Substantia nigra (tissue), 51 donors: ENCODE measurements at places on chromosomes 5 and 9.

DNA sequence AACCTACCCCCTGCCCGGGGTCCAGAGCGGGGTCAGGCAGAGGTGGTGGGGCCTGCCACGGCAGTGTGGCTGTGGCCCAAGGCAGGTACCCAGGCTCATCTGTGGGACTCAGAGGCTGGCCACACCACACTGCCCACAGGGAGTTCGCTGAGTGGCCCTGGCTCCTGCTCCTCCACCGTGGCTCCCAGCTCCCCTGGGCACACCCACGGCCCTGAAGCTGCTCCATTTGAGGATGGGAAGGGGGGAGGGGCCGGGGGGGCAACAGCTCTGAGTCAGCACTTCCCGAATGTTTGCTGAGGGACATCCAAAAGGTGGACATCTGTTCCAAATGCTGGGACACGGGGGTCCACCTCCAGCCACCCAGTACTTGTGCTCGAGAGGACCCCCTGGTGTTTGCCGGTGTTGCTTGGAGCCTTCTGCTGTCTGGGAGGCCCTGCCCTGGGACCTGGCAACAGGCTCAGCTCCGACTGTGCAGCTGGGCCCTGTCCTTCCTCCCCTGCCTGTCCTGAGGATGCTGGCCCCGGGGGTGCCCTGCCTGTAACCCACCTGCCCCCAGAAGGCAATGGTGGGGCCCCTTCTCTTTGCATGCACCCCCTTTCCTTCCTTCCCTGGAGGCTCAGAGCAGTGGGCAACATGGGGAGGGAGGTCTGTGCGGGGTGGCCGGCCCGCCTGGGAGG lies 2.5 kb upstream of the NRARP start:
- no peak for DNase-seq

DNA sequence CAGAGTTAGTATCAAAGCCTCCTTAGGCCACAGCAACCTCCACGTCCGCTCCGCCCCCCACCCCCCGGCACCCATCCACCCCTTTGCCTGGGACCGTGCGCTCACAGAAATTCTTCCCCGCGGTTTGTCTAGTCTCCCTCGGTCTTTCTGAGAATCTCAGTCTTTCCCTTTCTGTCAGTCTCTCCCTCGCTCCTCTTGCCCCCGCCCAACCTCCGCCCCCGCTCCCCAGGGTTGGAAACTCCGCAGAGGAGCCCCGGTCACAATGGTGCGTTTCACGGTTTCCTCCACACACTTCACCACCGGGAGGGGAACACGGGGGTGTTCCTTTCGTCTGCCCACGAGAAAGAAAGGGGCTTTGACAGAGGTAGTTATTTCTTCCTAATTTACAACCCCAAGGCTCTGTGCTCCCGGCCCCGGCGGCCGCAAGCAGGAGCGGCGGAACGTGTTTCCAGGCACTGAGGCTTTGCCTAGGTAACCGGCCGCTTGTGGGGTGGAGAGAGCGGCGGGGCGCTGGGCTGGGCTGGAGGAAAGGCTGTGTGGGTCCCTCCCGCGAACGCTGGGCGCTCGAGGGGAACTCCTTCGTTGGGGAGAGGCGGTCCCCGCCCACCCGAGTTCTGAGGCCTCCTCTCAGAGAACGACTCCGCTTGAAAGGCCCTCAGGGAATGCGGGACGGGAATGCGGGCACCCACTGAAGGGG lies 2.1 kb downstream of the NR4A3 start:
- DNase-seq = no peak

GRCh38 chr5:9644630-9645029 lies 14.5 kb upstream of the TAS2R1 start:
- DNase-seq = no peak

- no peak for DNase-seq
Observed at GRCh38 chr9:38235244-38235643, 157.3 kb upstream of the ALDH1B1 start.

- no peak for DNase-seq
Observed at GRCh38 chr5:9284272-9284671, 261.6 kb downstream of the SEMA5A start.

DNA sequence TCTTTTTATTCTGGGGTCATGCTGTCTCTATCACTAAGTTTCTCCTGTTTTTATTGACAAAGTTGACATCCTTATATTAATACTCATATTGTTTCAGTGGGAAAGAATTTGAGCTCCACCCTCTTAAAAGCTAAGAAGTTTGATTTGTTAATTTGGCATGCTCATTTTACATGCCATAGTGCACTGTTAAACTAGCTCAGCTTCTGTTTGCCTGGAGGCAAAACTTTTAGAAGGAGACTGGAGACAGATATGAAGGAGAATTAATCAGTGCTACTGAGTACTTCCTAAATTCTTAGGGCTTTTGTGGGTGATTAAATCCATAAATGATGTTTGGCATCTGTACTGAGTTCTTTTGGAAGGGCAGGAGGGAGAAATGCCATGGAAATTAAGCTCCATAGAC lies 138.9 kb downstream of the NTRK2 start:
- no peak for DNase-seq

GRCh38 chr9:93910598-93910997 lies 44.6 kb downstream of the BARX1 start:
- no peak for DNase-seq

- DNase-seq = no peak
Observed at GRCh38 chr9:112850840-112851239, 39.8 kb downstream of the SLC46A2 start.
